Stimulated activated CD4-positive, alpha-beta T cell treated with anti-CD3 and anti-CD28 coated beads, TNF-alpha, amount 100 ng/mL, for 24 hours (primary cell): ENCODE measurements at places on chromosomes 6 and 20.
A peak's percentile ranks its signal among the peaks of the same experiment; 100 is the strongest.

GRCh38 chr20:50930139-50930975, 880 bp downstream of the ADNP start:
- peak; percentile 18 for DNase-seq

GRCh38 chr20:51404297-51405060, 138.0 kb downstream of the NFATC2 start:
- DNase-seq, result peak; percentile 66

DNA sequence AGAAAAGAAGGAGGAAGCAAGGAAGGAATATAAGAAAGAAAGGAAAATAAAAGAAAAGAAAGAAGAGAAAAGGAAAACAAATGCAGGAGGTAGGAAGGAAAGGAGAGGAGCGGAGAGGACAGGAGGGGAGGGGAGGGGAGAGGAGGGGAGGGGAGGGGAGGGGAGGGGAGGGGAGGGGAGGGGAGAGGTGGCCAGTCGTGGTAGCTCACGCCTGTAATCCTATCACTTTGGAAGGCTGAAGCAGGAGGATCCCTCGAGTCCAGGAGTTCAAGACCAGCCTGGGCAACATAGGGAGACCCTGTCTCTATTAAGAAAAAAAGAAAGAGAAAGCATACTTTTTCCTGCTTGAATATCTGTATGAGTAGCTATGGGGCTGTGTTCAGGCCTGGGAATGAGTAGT, 46.4 kb upstream of the GCM1 start:
- no peak for DNase-seq

GRCh38 chr6:156849806-156850205, 72.6 kb downstream of the ARID1B start:
- DNase-seq, result no peak

DNA sequence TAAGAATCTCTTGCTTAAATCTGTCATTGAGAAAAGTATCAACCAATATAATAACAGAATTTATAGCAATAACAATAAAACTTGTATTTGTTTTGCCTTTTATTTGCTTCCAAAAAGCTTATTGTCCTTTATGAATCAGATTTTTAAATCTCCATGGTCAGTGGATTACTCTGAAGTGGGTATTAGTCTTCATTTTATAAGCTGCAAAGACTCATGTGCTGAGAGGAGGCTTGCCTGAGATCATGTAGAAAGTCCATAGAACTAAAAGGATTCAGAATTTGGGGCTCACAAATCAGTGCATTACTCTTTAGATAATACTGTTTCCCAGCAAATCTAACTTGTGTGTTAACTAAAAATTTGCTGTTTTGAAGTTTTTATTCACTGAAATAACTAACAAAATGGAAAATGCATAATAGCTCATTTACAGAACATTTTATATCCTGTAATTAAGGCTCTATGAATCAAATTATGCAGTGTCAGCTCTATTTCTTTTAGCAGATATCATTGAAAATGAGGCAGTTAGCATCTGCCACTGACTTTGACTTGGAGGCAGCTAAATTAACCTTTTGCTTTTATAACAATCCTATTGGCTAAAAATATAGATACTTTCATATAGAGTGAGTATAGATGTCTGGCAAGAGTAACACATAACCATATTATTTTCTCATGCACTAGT, 781.1 kb upstream of the CITED2 start:
- no peak for DNase-seq
